ENCODE measurements at places on chromosomes 11 and 22. TPM values are rescaled to one million over a fixed set of nuclear protein-coding genes. Genes with fewer than 3 reads are reported as not detected.

Gene KREMEN1
- total RNA-seq, result 0.55 TPM

Gene RFPL2
- not detected for total RNA-seq

Gene SMIM35
- not detected for total RNA-seq

Gene CD3E
- total RNA-seq, result 455 TPM

DNA sequence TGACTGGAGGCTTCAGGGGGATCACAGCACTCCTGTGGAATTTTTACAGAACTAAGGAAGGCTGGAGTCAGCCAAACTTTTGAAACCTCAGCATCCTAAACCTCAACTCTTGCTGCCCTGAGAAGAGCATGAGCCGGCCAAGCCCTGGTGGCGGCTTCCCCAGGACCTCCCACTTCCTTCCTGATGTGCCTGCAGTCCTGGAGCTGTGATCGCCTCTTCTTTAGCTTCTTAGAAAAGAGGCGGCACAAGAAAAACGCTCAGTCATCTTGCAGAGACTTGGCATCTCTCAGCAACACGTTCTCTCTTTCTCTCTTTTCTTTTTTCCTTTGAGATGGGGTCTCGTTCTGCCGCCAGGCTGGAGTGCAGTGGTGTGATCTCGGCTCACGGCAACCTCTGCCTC is 40.4 kb upstream of the AMPD3 start:
- DNase-seq, result no peak

Gene OR5P2
- total RNA-seq, result not detected

GRCh38 chr11:134502153-134502550 is 90.1 kb upstream of the B3GAT1 start:
- peak; percentile 0 for DNase-seq

Gene TPH1
- total RNA-seq, result 0.05 TPM

DNA sequence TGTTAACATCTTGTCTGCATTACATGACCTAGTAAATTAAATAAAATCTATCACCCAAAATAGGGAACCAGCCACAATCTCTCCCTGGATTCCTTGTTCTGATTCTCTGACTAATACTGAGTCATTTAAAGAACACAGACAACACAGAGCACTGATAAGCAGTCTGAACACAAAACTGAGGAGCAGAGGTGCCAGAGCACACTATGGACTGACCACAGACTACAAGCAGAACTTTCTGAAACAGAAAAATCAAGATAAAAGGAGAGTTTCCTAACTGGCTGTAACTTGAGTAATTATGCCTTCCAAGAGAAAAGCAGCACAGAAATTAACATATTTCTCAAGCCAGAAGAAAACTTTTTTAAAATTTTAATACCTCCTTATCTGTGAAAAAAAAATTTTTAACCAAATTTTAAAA is 128.8 kb downstream of the SGSM3 start:
- DNase-seq, result no peak

DNA sequence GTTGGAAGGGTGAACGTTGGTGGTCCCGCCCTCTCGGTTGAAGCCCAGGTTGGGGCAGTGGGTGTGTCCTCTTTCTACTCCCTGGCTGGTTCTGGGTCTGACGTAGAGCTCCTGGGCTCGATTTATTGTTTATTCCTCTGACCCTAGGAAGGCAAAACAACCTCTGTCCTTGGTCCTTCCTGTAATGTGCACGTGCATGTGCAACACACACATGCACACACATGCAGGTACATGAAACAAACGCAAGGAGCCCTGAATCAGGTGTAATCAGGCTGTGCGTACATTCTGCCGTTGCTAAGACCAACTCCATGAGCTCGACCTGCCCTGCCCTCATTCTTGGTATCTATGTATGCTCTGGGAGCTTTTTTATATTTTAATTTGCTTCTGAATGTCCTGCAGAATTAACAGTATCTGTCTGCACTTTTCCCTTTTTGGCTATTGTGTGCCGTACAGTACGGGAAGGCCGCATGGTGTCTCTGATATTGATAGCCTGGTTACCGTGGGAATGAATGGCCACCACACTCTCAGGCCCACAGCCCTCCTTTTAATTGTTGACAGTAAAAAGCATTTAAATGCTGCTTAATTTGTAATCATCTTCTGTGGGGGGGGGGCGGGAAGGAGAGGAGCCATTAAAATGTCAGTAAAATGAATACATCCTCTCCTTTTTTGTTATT is 66.0 kb upstream of the NNMT start:
- no peak for DNase-seq

- DNase-seq, result no peak
Measured at GRCh38 chr22:38129021-38129420, 18.5 kb upstream of the BAIAP2L2 start.

DNA sequence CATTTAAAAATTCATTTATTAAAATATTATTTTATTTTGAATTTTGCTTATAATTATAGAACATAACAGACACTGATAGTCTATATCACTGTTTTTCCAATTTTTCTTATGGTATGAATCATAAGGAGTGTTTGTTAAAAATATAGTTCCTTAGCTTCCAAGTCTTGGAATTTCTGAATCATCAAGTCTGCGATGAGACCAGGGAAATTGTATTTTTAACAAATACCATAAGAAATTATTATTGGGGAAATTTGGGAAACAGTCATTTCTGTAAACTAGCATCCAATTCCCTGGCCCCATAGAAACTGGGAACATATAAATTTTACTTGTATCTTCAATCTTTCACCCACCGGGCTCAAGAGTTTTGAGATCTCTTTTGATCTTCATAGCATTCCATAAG is 38.0 kb upstream of the PICALM start:
- DNase-seq, result no peak

Gene PIK3IP1
- total RNA-seq, result 20.0 TPM

DNA sequence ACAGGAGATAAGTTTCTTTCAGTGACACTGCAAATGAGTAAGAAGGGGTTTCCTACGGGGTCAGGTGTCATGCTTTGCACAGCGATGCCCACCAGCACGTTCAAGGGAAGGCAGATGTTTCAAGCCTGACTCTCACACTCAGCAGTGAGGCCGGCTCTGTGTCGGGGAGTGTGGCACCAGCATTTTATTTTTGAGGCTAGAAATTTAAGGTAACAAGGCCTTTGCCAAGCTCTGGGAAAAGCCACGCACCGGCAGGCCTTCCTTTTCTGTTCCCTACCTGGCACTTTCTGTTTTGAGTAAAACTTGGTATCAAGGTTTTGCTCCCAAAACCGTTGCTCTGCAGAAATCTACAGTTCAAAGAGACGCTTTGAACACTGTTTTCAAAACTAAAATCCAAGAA is 38.0 kb downstream of the TOLLIP start:
- no peak for DNase-seq

Gene UBASH3B
- 26.0 TPM for total RNA-seq

Gene OSBP2
- total RNA-seq, result 1.7 TPM

Gene TRIM48
- total RNA-seq, result not detected

GRCh38 chr11:13434247-13435205 is 28.5 kb downstream of the BTBD10 start:
- DNase-seq, result no peak

- no peak for DNase-seq
Measured at GRCh38 chr11:26227301-26227746, 104.6 kb upstream of the ANO3 start.

Gene CCDC157
- total RNA-seq, result not detected

DNA sequence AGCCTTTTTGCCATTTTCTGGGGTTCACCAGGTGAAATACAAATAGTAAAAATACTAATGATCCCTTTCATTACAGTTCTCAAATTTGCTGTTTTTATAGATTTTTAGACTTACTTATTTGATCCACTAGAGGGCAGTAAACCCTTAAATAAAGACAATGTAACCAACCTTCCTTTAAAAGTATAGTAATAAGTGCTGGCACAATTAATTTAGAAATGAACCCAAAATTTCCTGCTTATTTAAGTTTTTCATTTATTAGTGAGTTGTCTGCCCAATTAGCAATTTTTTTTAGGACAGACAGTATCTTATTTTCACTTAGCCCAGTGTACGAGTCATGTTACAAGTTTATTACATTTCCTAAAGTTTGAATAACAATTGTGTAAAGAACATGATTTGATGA is 4.7 kb downstream of the DDIAS start:
- no peak for DNase-seq

- DNase-seq, result no peak
Measured at GRCh38 chr11:31500560-31500959, 8.9 kb downstream of the IMMP1L start.

DNA sequence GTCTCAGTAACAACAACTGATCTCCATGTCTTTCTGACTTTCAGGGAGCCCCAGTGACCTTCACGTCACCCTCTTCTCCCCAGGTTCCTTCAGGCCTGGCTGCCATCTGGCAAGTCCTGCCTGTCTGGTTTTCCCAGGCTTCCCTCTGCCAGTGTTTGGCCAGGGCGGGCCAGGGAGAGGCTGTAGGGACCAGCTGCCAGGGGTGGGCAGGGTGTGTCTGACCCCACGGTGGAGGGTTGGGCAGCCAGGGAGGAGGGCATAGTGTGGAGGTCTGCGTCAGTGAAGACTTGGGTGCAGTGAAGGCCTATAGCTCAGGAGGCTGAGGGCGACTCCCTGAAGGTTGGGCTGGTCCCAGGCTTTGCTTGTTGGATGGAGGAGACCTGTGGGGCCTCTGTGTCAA is 11.9 kb upstream of the MRGPRX2 start:
- DNase-seq, result no peak

Gene RASGRP2
- 12.6 TPM for total RNA-seq

GRCh38 chr11:75534259-75535069 is 8.7 kb upstream of the GDPD5 start:
- no peak for DNase-seq

Gene PAX6
- not detected for total RNA-seq

DNA sequence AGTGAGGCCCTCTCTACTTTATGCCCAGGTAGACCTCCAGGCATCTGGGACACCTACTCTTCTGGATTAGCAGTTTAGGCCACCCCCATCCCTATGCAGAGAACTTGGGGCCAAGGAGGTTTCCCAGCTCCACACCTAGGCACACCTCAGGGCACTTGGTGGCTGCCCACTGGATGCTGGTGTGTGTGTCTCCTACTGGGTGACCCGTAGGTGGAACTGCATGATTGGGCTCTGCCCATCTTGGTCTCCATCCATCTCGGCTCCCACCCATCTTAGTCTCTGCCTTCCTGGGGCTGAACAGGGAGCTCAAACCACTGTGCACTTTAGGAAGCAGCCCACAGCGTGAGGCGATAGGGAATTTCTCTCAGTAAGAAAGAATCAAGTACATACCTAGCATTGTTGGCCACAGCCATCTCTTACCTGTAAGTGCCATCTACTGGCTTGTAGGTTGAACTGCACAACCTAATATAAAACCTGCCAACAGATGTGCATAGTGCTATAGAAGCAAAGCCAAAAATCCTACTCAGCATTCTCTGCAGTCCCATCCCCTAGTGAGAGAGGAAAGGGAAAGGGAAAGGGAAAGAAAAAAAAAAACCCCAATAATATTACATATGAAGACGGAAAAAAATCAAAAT is 61.6 kb upstream of the PTPN5 start:
- no peak for DNase-seq

GRCh38 chr11:113796663-113797259 is 17.2 kb downstream of the CLDN25 start:
- no peak for DNase-seq

GRCh38 chr11:99370549-99371216 is 349.9 kb downstream of the CNTN5 start:
- DNase-seq, result no peak

DNA sequence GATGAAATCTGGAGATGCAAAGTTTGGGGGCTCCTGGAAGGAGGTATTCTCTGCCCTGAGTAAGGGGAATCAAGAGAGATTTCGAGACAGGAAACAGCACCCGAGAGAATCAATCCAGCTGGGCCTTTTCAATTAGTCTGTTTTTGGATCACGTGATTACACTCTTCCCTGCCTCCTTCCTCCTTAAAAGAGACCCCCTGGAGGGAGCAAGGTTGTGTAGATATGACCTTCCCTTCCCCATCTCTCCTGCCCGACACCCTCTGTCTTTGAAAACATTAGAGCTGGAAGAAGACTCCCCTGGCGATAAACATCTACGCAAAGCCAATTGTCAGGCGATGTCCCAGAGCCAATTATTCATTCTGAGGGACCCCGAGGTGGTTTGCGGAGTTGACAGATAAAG is 407.9 kb downstream of the MIAT start:
- DNase-seq, result no peak

DNA sequence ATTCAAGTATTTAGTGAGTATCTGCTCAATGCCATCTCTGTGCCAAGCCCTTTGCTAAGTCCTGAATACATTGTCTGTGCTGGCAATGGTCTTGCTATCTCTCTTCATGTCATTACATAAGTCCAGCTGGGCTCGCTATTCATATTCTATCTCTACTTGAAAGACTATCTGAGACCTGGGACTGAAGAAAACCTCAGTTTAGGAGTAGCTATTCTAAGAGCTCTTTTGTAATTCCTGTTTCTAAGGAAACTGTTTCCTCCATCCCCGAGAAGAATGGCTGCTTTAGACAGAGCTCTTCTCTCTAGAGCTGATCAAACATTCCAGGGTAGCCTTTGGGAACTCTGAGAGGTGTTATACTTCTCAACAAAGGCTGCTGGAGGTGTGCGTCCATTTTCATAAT is 33.0 kb downstream of the SLC17A6 start:
- no peak for DNase-seq

Gene OR2D2
- total RNA-seq, result not detected

Measured in activated naive CD4-positive, alpha-beta T cell treated with anti-CD3 and anti-CD28 coated beads, Interleukin-2, amount 50 U/mL, for 72 hours (primary cell).